ENCODE measurements at places on chromosomes 1 and 21. TPM values are rescaled to one million over a fixed set of nuclear protein-coding genes. Genes with fewer than 3 reads are reported as not detected.

The MAN1C1 gene
- 0.11 TPM for total RNA-seq

The ST6GALNAC5 gene
- 1.2 TPM for total RNA-seq

The BMP8B gene
- total RNA-seq, result 4.7 TPM

The HCRTR1 gene
- total RNA-seq, result not detected

The RIPPLY3 gene
- 11.4 TPM for total RNA-seq

The SNX7 gene
- 36.5 TPM for total RNA-seq

DNA sequence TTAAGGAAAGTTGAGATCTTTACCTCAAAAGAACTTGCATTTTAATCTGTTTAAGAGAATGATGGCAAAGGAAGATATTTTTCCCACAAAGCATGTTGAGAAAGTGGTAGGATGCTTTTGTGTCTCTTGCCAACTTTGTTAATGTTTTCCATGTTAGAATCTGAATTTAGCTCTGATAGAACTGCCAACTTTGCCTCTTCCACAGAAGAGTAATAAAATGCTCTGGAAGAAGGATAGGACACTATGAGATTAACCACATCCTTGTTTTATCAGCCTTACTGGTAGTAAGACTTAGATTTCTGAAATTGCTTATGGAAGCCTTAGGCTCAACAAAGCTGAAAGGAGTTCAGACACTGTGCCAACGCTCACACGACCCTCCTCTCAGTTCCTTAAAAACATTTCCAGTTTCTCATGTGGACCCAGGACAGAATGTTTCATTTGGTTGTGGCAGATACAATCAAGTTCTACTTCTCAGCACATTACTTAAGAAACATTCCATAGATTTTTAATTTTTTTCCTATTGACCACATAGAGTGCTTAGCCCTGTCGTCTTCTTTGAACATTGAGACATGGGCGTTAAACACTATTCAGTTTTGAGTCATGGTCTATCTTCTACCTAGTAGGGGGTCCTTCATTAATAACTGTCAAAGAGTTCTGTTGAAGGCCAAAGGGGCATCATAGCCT lies 59.0 kb downstream of the MTR start:
- DNase-seq, result no peak

GRCh38 chr1:185463011-185463410 lies 146.0 kb upstream of the IVNS1ABP start:
- DNase-seq, result no peak

DNA sequence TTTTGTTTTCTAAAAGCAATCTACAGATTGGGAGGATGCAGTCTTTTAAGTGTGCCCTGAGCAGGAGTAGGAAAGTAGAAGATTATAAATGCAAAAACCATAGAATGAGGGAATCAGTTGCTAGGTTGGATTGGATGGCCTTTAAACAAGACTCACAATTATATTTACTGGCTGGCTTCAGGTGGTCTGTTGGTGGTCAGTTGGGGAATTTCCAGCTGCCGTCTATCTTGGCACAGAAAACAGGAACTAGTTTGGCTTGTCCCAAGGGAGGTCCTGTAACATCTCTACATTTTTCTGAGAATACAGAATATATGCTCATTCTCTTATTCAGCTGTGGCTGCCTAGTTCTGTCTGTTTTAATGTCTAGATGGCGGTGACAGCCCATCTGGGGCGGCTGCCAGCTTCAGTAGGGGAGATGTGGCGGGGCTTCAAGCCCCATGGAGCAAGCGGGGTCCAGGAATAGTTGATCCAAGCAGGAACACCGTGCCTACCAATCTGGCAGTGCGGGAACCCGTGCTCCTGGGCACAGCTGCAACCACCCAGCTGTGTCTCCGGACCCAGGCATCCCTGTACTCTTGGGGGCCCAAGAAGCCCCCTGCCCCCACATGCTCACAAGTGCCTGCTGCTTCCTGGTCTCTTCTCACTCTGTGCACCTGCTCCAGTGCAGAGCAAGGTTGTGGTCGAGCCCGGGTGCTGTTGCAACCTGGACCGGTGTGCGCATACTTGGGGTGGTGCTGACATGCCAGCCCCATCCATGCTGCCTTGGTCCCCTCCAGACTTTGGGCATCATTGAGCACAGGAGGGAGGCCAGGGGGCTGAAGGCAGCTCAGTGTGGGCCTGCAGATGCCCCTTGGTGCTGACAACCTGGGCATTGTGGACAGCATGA lies 1182.6 kb downstream of the AMY1C start:
- no peak for DNase-seq

- no peak for DNase-seq
Measured at GRCh38 chr1:229537894-229538293, 20.6 kb downstream of the ABCB10 start.

- no peak for DNase-seq
Measured at GRCh38 chr1:220001095-220001501, 45.2 kb downstream of the EPRS1 start.

DNA sequence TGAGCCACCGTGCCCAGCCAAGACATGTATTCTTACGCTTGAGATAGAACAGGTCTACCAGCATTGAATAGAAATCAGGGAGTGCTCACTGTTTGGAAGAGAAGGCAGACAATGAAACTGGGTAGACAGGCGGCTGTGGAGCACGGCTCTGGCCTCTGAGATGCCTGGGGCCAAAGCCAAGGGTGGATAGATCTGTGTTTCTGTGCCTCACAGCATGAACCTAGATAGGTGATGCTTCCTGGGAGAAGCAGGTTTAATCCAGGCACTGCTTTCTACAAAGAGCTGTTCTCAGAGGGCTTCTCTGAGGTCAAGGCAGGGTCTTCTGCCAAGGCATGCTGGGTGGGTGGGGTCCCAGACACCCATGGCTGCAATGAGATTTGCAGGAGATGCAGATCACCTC lies 24.6 kb upstream of the PRSS38 start:
- no peak for DNase-seq

DNA sequence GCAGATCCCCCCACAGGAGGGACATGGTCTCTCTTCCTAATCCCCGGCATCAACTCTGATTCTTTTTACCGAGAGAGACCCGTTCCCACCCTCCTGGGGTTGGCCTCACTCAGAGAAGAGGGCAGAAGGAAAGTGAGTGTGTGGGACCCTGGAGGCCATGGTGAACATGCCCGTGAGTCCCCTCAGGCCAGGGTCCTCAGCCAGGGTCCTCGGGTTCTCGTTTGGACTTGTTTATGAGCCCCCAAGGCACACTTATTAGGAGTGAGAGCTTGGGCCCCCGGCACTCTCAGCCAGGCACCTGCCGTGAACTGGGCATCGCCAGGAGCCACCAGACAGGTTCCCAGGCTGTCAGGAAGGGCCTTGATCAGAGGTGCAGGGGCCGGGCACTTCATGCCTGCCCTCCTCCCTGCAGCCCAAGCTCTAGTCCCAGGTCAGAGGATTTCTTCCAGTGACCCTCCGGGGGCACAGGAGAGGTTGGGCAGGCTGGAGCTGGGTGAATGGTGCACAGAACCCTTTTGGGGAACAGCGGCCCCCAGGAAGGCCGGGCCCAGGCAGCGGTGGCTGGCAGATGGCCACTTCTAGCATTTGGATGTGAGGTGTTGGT lies 122.6 kb downstream of the CRYAA start:
- no peak for DNase-seq

DNA sequence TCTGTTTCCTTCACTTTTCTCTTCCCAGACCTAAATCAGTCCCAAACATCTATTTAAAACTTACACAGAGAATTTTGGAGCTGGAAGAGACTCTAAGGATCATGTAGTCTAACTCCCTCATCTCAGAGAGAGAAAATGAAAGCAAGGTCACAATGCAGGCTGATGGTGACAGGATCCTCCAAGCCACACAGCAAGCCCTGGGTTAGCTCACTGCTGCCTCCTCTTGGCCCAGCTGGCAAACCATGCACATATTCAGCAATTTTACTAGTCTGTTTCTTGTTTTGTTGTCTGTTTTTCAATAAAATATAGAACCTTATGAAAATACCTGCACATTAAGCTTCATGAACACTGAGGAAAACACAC lies 27.7 kb upstream of the LY9 start:
- DNase-seq, result peak; percentile 61

All from PC-3 (cell line).